ENCODE measurements at places on chromosomes 6 and 20. TPM values are rescaled to one million over a fixed set of nuclear protein-coding genes. Genes with fewer than 3 reads are reported as not detected.

- DNase-seq: no peak
- H3K4me3 ChIP-seq: no peak overlapping the region
- peaks cover 8% of the 10 kb centered on the region for H3K4me1 ChIP-seq
- no peaks in the 10 kb centered on the region for H3K36me3 ChIP-seq
- H3K27ac ChIP-seq: no peak overlapping the region
Measured at GRCh38 chr6:133062077-133062476, 179.1 kb upstream of the EYA4 start.

GRCh38 chr6:71512256-71512655 lies 223.6 kb downstream of the OGFRL1 start:
- H3K27ac ChIP-seq: no peak overlapping the region
- H3K36me3 ChIP-seq: no peaks in the 10 kb centered on the region
- no peak overlapping the region for H3K4me3 ChIP-seq
- no peaks in the 10 kb centered on the region for H3K27me3 ChIP-seq
- H3K4me1 ChIP-seq: peaks cover 9% of the 10 kb centered on the region

NHLRC1 gene
- 1.5 TPM for total RNA-seq

GRCh38 chr6:2800552-2801316 lies 35.5 kb downstream of the WRNIP1 start:
- H3K4me3 ChIP-seq: no peak overlapping the region
- H3K36me3 ChIP-seq: peaks cover under 1% of the 10 kb centered on the region
- H3K4me1 ChIP-seq: no peaks in the 10 kb centered on the region
- DNase-seq: peak; percentile 82
- H3K27me3 ChIP-seq: no peaks in the 10 kb centered on the region
- no peak overlapping the region for H3K27ac ChIP-seq

RBM24 gene
- total RNA-seq: 13.2 TPM

DNA sequence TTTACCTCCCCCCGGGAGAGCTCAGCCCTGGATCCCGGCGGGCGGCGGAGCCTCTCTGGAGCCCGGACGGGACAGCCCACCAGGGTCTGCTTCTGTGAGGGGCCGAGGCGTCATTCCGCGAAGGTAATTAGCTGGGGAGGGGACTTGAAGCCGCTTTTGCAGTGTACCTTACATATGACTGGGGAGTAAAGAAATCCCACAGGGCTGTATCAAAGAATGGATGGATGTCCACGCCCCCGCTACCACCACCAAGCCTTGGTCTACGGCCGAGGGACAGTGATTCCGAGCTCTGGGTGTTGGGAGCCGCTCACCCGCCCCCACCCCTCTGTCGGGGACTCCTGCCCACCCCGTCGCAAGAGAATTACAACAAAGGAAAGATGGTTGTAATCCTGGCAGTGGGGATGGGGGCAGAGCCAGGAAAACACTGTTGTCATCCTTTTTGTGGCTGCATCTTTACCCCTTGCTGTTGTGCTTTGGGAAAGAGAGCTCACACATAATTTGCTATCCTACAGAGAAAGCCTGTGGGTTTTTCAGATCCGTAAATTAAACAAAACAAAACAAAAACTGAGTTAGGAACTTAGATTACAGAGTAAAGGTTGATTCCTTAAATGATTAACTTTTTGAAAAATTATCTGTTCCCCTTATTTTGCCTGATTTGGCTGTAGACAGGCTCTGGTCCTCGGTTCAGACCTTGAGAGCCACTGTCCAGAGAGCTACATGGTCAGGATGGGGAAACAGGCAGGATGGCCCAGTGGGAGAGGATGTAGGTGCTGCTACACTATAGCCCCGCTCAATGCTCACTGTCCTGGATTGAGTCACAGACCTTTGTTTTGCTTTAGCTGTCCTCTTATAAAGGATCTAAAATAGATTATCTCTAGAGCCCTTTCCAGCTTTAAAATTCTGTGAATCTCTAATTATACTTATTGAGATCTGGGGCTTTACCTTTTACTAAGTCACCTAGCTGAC lies 997 bp upstream of the FBXO30 start:
- H3K4me3 ChIP-seq: peak overlapping the region; percentile 91
- DNase-seq: no peak
- H3K27ac ChIP-seq: peak overlapping the region; percentile 99
- no peaks in the 10 kb centered on the region for H3K27me3 ChIP-seq
- H3K36me3 ChIP-seq: no peaks in the 10 kb centered on the region
- H3K4me1 ChIP-seq: peaks cover 32% of the 10 kb centered on the region

Data from osteocyte (in vitro differentiated cells).